ENCODE measurements at places on chromosomes 11 and 22.

- peak; percentile 78 for DNase-seq
Measured at GRCh38 chr11:26993965-26994457, at the start of gene FIBIN. FIBIN (plus strand) TSS chr11:26994112; CDS start chr11:26994527, 415 bp downstream.

GRCh38 chr11:77470971-77471370 is 2.9 kb downstream of the PAK1 start:
- no peak for DNase-seq

GRCh38 chr22:39462443-39463221 is 5.8 kb downstream of the MGAT3 start:
- DNase-seq = peak; percentile 51

DNA sequence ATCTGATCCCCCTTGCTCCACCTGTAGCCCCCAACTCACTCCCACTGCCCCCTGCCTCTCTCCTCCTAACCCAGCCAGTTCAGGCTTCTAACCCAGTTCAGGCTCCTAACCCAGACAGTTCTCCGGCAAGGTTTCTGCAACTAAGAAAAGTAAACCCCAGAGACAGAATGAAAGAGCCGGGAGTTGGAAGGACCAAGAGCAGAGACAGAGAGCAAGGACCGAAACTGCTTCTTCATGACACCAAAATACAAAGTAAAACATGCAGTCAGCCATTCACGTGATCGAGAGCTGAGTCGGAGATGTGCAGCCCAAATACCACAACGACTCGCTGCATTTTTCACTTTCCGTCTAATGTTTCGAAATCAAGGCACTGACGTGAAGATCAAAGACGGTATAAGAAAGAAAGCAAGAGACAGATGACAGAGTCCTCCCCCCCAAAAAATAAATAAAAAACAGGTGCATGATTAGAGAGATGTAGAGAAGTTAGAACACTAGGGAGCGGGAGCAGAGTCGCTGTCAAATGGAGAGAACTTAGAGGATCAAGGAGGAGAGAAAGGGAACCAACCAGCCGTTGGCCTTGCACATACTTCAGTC is 884 bp downstream of the IL10RA start:
- no peak for DNase-seq
